ENCODE measurements at places on chromosomes 1 and 21.

DNA sequence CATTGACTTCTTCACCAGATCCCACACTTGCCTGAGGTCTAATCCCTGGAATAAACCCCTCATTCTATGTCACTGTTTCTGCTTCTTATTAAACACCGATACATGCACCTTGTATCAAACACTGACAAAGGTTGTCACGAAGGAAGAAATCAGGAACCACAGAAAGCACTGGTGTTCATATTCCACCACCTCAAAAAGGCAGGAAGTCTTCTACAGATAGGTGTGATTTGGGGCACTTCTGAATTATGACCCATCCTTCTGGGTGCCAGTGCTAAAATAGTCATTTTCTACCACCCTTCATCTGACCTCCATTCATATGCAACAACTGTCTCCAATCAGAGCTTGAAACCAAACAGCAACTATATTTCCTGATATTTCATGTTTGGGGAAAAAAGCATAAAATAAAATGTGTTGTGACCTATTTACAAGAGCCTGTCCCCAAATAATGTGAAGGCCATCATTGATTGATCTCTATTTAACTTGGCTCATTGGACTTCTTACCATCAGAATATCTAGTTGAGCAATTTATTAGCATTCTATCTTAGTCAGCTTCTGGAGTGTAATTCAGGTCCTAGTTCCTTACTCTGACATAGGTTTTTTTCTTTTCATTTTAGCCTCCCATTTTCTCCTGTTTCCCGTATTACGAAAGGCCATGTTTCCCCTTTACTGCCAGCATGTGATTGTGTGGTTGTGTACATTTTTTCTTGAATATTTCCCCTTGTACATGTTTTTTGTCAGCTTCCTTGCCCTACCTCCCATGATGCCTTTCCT is 43.1 kb downstream of the DUSP10 start:
- no peak for DNase-seq

DNA sequence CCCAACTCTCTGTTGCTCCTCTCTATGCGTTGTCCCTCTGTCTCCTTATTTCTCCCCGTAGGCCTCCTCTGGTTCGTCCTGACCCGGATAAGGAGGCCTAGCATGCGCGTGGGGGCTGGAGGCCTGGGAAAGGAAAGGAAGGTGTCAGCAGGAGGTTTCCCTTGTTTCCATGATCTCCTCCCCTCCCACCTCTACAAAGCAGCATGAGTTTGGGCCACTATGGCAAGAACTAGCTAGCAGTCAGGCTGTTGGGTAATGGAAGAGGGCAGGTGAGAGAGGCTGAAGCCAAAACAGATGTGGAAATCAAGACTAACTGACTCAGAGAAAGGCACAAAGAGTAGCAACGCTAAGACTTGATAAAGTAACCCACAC is 687 bp upstream of the SEMA6C start:
- DNase-seq, result no peak

- DNase-seq, result no peak
Observed at GRCh38 chr1:178060789-178061556, 32.9 kb upstream of the RASAL2 start.

GRCh38 chr1:232109391-232109790 is 482.8 kb downstream of the DISC1 start:
- DNase-seq, result no peak

- DNase-seq, result no peak
Observed at GRCh38 chr21:28227881-28228635, 764.6 kb downstream of the LTN1 start.

DNA sequence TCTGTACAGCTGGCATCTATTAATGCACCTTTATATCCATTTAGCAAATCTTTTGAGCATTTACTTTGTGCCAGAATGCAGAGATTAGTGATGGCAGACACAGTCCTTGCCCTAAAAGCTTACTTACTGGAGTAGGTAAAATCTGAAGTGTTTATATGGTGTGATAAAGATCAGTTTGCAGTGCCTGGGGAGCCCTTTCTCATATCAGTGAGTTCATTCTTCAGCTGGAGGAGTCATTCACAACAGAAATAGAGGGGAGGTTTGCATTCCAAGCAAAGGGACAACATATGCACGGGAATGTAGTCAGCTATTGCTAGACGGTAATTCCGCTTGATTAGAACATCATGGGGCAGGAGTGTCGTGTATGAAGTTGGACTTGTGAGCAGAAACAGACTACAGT is 8.4 kb downstream of the SLC35F3 start:
- DNase-seq, result no peak

GRCh38 chr1:179814546-179814838 is 63.1 kb downstream of the TOR1AIP2 start:
- peak; percentile 65 for DNase-seq

DNA sequence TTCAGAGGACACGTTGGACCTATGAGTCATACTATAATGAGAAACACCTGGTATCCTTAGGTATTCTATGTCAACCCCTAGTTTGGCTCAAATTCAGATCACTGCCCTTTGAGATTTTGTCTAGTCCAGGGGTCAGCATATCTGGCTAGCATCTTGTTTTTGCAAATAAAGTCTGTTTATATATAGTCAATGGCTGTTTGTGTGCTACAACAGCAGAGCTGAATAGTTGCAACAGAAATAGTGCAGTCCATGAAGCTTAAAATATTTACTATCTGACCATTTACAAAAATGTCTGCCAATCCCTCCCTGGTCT is 48.5 kb upstream of the EDEM3 start:
- DNase-seq, result no peak

GRCh38 chr1:224123136-224123535 is 9.2 kb downstream of the FBXO28 start:
- no peak for DNase-seq

DNA sequence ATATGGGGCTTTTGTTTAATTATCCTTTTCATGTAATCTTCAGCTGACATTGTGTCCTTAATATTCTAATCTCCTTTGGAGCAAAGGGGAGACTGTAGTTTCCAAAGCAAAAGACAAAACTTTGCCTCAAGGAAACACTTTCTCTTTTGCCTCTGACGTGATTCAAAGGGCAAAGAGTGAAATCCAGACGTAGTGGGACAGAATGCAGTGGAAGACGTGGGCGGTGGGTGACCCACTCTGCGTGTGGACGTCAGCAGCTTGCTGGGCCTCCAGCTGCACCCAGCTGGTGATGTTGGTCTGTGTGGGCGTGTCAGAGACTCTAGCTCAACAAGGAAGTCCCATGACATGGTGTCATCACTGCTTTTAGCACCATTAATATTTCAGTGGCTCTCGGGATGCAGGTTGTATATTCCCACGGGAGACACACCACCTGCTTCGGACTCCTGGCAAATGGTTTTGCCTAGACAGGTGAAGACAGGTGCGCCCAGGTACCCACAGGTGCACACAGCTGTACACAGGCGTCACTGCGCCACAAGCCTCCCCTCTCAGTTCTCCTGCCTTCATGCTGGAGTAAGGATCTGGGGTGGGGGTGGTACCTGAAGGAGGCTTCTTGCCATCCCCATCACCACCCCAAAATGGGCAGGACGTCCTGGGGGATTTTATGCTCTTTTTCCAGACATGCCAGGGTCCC is 292.1 kb upstream of the VAMP3 start:
- DNase-seq, result peak; percentile 73

DNA sequence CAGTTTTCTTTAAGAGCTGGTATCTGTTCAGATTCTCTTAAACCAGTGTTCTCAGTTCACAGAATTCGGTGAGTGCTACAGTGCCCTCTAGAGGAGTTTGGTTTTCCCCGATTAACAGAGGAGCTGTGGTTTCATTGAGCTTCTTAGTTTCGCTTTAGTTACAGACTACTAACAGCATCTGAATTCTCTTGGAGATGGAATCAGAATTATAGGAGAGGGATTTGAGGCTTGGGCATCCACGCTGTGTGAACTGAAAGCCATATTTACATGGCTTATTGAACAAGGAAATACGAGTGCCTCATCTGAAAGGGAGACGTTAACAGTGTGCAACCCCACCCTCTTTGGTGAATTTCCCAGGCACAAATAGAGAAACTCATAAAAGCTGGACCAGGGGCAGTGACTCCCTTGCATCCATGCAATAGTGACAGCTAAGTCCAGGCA is 202.0 kb downstream of the USH2A start:
- peak; percentile 38 for DNase-seq

DNA sequence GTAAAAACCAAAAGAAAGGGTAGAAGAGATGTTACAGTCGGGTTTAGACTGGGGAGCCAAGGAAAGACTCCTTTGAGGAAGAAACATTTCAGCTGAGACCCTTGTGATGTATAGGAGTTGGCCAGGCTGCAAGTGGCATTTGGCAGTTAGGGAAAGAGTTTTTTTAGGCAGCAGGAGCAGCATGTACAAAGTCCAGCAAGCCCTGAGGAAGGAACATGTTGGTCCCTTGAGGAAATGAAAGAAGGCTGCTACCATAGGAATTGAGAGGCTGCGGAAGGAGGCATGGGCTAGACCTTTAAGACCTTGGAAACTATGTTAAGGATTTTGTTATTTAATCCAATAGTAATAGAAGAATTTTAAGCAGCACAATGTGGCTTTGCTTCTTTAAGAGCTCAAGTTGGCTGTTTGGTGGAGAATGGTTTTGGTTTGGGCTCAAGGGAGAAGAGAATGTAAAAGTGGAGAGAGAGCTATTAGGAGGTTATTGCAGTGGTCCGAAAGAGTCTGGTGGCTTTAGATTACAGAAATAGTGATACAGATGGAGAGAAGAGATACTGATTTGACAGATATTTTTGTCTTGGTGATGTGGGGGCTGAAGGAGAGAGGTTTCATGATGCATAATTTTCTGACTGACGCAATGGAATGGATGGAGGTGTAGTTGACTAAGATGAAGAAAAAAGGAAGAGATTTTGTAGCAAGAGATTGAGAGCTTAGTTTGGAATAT is 26.6 kb downstream of the SMAP2 start:
- DNase-seq, result no peak

DNA sequence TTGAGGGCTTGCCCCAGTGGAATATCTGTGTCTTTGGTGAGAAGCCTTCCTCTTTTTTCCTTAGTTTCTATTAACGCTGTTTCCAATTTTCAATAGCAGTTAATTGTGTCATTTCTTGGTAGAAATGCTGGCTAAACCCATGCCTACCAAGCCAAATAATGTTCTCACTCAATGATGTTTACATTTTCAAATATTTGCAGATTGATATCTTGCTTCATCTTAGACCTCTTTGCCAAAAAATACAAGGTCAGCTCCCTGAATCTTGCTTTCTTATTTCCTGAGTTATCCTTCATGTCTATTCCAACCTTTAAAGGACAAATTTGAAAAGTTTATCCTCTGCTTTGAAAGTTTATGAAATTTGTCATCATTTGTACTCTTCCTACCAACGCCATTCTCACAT is 5.1 kb downstream of the KCNJ15 start:
- DNase-seq, result no peak

DNA sequence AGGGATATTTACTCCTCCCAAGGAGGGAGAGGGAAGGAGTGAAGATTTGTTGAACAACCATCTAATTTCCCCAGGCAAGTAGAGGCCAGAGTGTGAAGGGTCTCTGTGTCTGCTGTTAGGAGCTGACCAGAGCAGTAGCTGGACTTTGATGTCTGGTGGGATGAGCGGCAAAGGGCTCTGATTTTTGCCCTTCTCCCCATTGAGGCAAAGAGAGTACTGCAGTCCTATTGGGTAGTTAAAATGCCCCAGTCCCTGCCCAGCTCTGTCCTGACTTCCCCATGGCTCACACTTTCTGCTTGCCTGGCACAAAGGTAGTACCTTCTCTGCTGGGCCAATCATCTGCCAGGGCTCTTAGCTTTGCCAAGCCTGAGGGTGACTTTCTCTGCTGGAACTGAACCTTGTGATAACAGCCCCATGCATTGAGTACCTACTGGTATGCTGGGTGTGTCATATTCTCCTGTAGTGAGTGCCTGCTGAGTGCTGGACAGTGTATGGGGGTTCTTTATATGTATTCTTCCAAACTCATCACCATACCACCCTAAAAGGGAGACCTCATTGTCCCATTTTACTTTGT is 64.0 kb upstream of the SELENON start:
- DNase-seq, result no peak

- DNase-seq, result no peak
Observed at GRCh38 chr1:113834716-113835115, 22.4 kb upstream of the RSBN1 start.

DNA sequence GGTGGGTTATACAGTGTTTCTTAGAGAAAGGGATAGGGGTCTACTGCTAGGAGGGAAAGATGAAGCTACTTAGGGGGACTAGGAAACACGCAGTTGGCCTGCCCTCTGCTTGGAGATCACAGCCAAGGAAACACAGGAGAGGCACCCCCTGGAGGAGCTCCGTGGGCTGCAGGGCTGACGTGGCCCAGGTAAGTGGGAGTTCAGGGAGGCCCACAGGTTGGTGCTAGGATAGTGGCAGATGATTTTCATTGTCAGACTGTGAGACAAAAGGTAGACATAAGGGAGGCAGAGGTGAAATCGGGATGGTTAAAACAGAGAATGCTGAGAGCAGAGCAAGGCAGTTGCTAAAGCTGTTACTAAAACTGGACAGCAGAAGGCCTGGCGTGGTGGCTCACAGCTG is 463.0 kb downstream of the DSCAM start:
- no peak for DNase-seq

- DNase-seq, result no peak
Observed at GRCh38 chr1:115495625-115496024, 146.1 kb upstream of the VANGL1 start.

DNA sequence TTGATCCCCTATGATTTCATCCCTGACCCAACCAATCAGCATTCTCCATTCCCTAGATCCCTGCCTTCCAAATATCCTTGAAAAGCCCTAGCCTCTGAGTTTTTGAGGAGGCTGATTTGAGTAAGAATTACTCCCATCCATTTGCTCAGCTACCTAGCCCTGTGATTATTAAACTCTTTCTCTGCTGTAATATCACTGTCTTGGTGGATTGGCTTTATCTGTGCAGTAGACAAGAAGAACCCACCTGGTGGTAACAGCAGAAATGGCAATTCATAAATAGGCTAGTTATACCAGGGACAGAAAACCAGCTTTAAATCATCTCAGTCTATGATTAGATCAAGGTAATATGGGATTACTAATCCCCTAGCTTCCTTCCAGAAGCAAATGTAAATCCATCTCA is 13.0 kb downstream of the IL20 start:
- no peak for DNase-seq

GRCh38 chr1:92701147-92701546 is 83.8 kb downstream of the EVI5 start:
- DNase-seq, result no peak

DNA sequence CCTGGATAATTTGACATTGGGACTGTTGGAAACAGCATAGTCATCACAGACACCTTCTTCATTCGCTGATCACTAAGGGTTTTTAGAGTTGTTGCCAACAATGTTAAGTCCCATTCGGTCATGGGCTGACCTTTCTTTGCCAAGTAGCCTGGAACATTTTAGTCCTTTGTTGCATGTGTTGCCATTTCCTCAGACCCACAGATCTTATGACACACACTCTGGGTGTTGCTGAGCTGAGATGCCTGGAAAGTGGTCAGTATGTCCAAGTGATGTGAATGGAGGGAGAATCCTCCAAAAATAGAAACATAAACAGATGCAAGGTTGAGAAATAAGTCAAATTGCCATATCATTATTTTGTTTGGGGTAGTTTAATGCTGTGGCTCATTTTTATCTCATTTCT is 61.5 kb upstream of the GJA5 start:
- DNase-seq, result no peak

DNA sequence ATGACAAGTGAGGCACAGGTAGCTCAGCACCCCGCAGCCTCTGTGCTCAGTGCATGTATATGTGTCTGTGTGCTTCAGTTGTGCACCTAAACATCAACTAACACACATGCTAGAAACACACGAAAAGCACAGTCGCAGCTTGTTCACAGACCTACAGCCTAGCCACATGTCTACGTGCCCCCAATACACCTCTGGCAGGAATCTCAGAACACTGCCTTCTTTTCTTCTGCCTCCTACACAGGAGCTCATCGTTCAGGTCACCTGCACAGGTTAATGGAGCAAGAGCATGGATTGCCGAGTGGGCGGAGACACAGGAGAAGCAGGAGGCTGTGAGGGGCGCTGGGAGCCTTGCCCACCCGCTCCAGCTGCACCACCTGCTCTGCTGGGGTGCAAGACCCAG is 31.7 kb downstream of the CTNNBIP1 start:
- DNase-seq, result no peak

Measured in NCI-H187 treated with DMSO at 0.1 percent for 48 hours (cell line).